ENCODE measurements at places on chromosomes 2 and 18.

DNA sequence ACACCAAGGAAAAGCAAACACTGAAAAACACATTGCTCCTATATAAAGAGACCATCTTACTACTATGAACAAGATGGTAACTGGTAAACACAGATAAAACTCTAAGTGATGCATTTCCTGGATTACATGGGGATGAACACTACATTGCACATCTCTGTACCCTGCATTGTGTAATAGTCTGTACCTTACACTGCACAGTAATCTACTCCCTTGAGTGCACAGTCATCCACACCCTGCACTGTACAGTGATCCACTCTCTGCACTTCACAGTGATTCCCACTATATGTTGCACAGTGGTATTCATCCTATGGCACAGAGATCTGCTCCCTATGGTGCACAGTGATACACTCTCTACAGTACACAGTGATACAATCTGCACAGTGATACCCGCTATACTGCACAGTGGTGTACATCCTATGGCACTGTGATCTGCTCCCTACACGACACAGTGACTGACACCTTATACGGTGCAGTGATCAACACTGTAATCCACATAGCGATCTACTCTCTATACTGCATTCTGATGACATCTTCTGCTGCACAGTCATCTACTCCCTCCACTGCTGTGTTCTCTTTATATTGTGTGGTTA lies 462.2 kb upstream of the RGPD4 start:
- no peak for DNase-seq

GRCh38 chr2:148936857-148937450 lies 61.9 kb downstream of the KIF5C start:
- DNase-seq: no peak

GRCh38 chr2:2795438-2796091 lies 464.5 kb upstream of the MYT1L start:
- no peak for DNase-seq

GRCh38 chr18:629269-630150 lies 27.9 kb upstream of the TYMS start:
- no peak for DNase-seq

DNA sequence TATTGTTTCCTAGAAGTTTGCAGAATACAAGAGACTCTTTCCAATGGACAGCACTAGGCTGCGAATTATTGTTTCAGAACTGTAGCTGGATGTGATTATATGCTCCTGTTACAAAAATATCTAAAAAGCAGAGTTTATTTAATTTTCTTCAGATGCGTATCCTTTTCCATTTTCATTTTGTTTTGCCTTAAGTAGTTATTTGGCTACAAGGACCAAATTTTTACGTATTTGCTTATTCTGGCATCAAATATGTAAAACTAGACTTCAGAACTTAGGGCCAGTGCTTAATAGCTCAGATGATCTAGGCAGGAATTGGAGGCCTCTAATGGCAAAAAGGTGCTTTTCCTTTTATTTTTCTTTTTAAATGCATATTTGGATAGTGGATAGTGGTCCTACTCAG lies 18.7 kb downstream of the MEP1B start:
- no peak for DNase-seq

DNA sequence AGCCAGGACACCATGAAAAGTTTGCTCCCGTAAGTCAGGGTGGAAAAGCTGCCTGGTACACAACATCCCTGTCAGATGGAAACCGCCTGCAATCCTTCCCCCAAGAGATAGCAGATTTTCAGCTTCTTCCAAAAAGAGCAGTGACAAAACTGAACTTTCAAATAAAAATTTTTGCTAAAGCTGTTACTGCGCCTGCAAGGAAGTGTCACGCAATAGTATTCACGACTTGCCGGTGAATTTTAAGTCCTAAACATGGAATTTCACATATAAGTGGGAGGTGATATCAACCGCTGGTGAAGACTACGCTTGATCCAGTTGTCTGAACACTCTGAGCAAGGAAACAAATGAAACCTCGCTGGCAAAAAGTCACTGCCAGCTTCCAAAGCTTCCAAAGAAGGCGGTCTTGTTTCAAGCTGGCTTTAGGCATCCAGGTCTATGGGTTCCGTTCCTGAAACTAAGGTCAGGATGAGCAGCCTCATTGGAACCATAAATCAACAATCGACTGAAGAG lies 2.8 kb downstream of the COL6A3 start:
- DNase-seq: no peak

DNA sequence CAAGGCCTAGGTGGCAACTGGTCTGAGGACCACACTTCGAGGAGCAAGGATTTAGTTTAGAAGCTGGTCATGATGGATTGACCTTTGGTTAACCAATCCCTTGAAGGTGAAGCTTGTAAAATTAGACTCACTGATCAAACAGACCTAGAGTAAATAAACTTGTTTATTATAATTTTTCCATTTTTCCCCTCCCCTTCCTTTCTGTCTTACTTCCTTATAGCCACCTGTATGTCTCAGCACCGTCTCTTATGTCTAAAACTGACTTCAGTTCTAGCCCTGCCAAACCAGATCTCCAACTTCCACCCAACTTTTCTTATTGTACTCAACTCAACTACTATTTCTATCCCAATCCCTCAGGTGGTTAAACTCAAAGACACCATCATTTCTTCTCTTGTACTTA lies 92.8 kb upstream of the THOC1 start:
- DNase-seq: no peak

- no peak for DNase-seq
Observed at GRCh38 chr2:170707821-170708795, 7.0 kb upstream of the SP5 start.

GRCh38 chr2:227597998-227598397 lies 695 bp upstream of the SCYGR2 start:
- DNase-seq: no peak

- peak; percentile 24 for DNase-seq
Observed at GRCh38 chr2:186256540-186256939, 229.5 kb upstream of the ZC3H15 start.

DNA sequence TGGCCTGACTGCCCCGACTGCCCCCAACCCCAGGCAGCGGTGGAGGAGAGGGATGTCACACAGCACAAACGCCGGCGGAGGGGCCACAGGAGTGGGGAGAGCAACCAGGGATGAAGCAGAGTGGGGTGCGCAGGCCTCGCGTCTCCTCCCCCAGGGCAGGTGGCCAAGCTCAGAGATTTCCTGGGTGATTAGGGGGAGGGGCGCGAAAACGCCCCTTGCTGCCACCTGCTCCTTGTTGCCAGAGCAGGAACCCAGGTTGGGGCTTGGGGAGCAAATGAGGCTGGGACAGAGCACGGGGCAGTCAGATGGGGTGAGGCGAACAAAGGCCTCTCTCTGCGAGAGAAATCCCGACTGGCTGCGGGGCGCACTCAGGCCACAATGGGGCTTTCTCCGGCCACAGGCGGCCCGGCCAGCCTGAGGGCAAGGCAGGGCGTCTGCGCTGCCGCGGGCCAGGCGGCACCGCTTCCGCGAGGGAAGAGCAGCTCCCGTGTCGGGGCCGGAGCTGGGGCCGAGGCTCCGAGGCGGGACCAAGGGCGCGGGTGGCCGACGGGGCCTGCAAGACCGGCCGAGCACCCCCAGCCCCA lies 11.5 kb downstream of the TEX44 start:
- no peak for DNase-seq

DNA sequence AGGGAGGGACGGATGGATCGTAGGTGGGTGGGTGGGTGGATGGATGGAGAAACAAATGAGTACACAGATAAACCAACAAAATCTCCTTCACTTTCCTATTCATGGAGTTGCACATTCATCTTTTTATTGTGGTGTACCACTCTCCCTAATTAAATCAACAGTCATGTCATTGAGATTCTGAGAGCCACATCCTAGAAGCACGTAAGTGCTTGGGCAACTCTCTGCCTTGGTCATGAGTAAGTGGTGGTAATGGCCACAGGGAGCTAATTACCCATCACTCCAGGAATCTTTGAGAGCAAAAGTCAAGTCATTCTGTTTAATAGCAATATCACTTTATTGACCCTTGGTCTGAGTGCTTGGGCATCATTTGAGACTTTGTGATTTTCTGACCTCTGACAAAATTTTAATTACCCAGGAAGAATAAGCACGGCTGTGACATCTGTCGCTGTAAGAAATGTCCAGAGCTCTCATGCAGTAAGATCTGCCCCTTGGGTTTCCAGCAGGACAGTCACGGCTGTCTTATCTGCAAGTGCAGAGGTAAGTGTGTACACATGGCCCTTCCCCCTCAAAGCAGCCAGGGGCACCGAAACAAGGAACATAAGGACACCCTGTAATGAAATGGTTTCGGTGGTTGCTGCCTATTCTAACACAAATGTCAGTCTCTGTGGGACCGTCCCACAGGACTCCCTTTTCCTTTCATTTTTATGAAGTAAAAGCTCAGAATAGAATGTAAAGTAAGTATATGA lies 85.9 kb downstream of the FEZ2 start:
- DNase-seq: no peak

GRCh38 chr2:106919012-106919411 lies 33.0 kb upstream of the ST6GAL2 start:
- no peak for DNase-seq

DNA sequence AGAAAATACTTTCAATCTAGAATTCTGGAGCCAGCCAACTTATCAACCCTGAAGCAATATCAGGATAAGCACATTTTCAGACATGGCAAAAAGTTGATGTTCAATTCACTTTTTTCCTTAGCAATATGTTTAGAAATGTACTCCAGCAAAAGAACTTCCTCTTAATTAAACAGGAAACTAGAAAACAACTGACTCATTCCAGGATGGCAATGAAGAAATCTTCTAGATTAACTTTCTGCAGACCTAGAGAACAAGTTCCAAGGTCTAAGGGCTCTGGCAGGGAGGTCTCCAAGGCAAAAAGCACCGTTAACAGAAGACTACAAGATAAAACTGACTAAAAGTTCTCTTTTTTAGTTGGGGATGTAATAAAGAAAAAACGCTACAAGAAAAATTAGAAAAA lies 69.2 kb upstream of the VWC2L start:
- DNase-seq: no peak

DNA sequence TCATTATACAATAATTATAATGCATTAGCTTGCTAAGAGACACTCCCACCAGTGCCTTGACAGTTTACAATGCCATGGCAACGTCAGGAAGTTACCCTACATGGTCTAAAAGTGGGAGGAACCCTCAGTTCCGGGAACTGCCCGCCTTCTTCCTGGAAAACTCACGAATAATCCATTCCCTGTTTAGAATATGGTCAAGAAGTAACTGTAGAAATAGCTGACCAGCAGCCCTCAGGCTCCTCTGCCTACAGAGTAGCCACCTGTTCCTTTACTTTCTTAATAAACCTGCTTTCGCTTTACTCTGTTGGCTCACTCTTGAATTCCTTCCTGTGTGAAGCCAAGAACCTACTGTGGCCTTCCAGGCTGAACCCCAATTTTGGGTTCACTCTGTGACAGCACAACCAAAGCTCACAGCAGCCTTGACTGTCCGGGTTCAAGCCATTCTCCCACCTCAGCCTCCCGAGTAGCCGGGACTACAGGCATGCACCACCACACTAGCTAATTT lies 20.0 kb upstream of the PTPN2 start:
- DNase-seq: no peak

- DNase-seq: no peak
Observed at GRCh38 chr2:178448968-178449661, 1.9 kb downstream of the PRKRA start.

- no peak for DNase-seq
Observed at GRCh38 chr2:231000211-231000904, 4.4 kb downstream of the SPATA3 start.

- no peak for DNase-seq
Observed at GRCh38 chr2:26974352-26974751, 3.9 kb downstream of the MAPRE3 start.

- no peak for DNase-seq
Observed at GRCh38 chr2:111698089-111698488, 185.9 kb downstream of the ANAPC1 start.

DNA sequence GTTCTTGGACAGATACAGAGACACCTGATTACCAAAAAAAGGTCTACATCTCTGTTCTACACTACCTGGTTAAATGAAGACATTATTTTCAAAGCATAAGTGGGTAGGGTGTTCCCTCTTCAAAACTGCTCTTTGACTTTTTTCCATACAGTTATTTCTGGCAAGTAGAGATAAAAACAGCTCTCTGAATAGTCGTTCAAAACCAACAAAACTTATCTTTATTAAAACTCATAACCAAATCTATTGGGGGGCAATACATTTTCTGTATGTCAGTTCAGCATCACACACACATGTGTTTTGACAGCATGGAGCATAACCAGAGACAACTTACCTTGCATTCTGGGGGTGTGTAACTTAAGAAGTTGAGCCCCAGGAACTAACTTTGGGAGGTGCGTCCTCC lies 149.0 kb upstream of the EPC2 start:
- no peak for DNase-seq

- DNase-seq: no peak
Observed at GRCh38 chr2:198289811-198290210, 485.4 kb downstream of the PLCL1 start.

GRCh38 chr2:64656379-64656778 lies 2.7 kb upstream of the SERTAD2 start:
- DNase-seq: no peak

DNA sequence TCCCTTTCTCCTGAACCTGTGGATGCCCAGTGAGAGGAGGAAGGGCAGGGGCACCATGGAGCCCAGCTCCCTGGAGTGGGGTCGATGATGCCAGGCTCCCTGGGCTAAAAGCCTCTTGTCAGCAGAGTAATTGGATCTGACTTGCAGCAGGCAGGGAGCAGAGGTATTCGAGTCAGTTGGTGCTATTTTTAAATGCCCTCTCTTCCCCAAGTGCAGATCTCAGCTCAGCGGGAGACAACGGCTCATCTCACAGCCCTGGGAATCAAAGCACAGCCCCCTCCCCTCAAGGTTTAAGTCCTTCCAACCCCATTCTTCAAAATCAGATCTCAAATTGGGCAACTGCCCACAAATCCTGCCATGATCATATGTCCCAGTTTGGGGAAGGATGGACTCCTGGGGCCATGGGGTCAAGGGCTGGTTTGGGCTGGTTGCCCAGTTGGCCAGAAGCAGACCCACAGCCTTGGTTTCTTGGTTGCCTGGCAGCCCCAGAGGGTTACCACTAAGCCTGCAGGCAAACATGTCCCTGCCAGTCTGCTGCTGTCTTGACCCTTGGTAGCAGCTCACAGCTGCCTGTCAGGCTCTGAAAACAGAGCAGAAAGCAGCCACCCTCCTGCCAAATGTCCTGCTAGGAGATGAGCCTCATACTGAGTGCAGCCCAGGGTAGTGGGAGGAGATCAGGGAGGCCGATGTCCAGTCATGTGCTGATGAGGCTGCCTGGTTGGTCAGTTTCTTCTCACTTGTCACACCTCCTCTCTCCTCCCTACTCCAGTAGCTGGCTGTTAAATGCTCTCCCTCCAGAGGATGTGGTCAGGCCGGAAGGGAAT lies 244.9 kb downstream of the LOXHD1 start:
- DNase-seq: no peak

DNA sequence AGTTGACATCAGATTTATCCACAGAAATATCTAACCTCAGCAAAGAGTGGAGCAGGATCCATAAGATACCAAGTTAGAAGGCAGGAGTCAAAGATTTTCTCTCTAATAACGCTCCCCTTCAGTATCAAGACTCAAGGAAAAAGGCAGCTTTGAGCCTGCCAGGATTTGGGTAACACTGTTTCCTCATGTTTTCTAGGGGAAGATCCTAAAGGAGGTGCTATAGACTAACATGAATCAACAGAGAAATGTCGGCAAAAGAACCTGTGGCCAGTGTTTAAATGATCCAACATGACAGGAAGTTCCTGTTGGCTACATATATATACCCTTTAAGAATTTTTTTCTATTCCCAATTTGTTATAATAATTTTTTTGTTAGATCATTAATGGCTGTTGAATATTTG lies 402.3 kb downstream of the TGIF1 start:
- no peak for DNase-seq

GRCh38 chr2:133235968-133236367 lies 332.3 kb downstream of the NCKAP5 start:
- peak; percentile 30 for DNase-seq

GRCh38 chr2:67294218-67294617 lies 102.9 kb upstream of the ETAA1 start:
- no peak for DNase-seq
